ENCODE measurements at places on chromosomes 5 and 9. TPM values are rescaled to one million over a fixed set of nuclear protein-coding genes. Genes with fewer than 3 reads are reported as not detected.

The RLN2 gene
- not detected for total RNA-seq

The FGF10 gene
- 3.7 TPM for total RNA-seq

The SOWAHA gene
- total RNA-seq: not detected

The IER5L gene
- total RNA-seq: 9.4 TPM

The RNF180 gene
- 27.9 TPM for total RNA-seq

The PPP3R2 gene
- not detected for total RNA-seq

The N4BP3 gene
- 0.54 TPM for total RNA-seq

The SEMA4D gene
- total RNA-seq: 27.8 TPM

The IL5 gene
- not detected for total RNA-seq

The TLX3 gene
- not detected for total RNA-seq

The DDX4 gene
- total RNA-seq: not detected

The PDLIM7 gene
- total RNA-seq: 35.0 TPM

The LRRC14B gene
- 38.1 TPM for total RNA-seq

The KLHL3 gene
- total RNA-seq: 40.2 TPM

The HMMR gene
- total RNA-seq: 1.5 TPM

The PCDHA9 gene
- not detected for total RNA-seq

The NR6A1 gene
- total RNA-seq: 0.94 TPM

The DIPK1B gene
- total RNA-seq: 34.8 TPM

The TXNDC8 gene
- not detected for total RNA-seq

The SPATA31E1 gene
- not detected for total RNA-seq

The IFNA13 gene
- total RNA-seq: not detected

The GNPDA1 gene
- 19.0 TPM for total RNA-seq

The SHOC1 gene
- not detected for total RNA-seq

The SKP1 gene
- 491 TPM for total RNA-seq

The MCIDAS gene
- total RNA-seq: not detected

The CDC25C gene
- not detected for total RNA-seq

The GRM6 gene
- total RNA-seq: not detected

The CCNB1 gene
- 3.5 TPM for total RNA-seq

The GABRA6 gene
- total RNA-seq: not detected

The GMCL2 gene
- not detected for total RNA-seq

The MPDZ gene
- total RNA-seq: 67.1 TPM

The TMEFF1 gene
- 0.15 TPM for total RNA-seq

The IQGAP2 gene
- 6.2 TPM for total RNA-seq

The MARCOL gene
- not detected for total RNA-seq

The FBLL1 gene
- not detected for total RNA-seq

The ENC1 gene
- total RNA-seq: 5.3 TPM

The IFNK gene
- total RNA-seq: not detected

The SPATA6L gene
- 1.7 TPM for total RNA-seq

The DMRT3 gene
- not detected for total RNA-seq

The GPX8 gene
- 15.7 TPM for total RNA-seq

The CNTNAP3 gene
- total RNA-seq: 11.8 TPM
